Progenitor cell of endocrine pancreas (in vitro differentiated cells): ENCODE measurements at places on chromosomes 4 and X. TPM values are rescaled to one million over a fixed set of nuclear protein-coding genes. Genes with fewer than 3 reads are reported as not detected.

IL3RA gene
- total RNA-seq: not detected in 2 replicates

DNA sequence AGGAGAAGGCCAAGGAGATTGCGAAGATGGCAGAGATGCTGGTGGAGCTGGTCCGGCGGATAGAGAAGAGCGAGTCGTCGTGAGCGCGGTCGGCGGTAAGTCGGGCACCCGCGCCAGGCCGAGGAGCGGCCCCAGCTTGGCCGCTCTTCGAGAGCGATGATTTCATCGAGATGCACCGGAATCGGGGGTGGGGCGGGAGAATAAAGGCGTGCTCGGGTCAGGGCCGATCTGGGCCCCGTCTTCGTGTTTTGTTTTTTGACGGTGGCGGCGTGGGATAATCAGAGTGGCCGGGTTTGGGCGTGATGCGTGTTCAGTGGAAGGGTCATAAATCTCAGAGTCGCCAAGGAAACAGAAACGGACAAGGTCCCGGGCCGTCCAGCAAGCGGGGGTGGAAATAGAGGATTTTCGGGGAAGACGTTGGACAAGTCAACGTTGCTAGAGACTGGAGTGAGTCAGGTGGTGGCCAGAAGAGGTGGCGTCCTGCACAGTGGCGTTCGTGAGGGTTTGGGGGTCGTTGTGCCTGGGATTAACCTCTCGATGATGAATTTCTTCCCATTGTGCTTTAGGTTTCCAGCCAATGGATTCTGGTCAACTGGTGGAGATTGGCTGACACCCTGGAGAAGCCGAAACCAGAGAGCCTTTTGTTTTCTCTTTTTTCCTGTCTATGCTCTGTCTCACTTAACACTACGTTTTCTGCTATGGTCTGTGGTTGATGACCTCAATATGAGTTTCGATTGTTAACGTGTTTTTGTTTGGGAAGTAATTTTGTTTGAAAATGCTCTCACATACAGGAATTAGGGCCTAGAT lies 882 bp downstream of the MRFAP1 start:
- no peak for DNase-seq

GRCh38 chr4:23456864-23457263 lies 433.0 kb downstream of the PPARGC1A start:
- DNase-seq: no peak

- DNase-seq: no peak
These were observed 10.6 kb upstream of the PYURF start for GRCh38 chr4:88533937-88534750.

GRCh38 chr4:23828020-23828715 lies 61.7 kb downstream of the PPARGC1A start:
- no peak for DNase-seq

DNA sequence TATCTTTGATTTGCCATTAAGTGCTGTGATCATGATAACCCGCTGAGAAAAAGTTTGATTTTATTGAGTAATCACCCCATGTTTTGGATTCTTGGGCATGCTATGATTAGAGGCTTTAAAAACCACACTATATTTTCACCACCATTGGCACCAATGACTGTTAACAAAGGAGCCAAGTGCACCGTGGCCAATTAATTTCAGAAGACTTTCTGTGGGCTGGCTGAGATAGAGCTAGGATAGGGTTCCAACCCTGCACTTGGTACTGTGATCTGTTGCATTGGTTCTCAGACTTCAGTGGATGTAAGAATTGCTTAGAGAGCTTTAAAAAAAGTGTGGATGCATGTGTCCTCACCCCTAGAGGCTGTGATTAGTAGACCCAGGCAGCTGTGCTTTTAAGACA lies 32.4 kb downstream of the OCRL start:
- DNase-seq: no peak

DMP1 gene
- total RNA-seq: not detected in 2 replicates

DNA sequence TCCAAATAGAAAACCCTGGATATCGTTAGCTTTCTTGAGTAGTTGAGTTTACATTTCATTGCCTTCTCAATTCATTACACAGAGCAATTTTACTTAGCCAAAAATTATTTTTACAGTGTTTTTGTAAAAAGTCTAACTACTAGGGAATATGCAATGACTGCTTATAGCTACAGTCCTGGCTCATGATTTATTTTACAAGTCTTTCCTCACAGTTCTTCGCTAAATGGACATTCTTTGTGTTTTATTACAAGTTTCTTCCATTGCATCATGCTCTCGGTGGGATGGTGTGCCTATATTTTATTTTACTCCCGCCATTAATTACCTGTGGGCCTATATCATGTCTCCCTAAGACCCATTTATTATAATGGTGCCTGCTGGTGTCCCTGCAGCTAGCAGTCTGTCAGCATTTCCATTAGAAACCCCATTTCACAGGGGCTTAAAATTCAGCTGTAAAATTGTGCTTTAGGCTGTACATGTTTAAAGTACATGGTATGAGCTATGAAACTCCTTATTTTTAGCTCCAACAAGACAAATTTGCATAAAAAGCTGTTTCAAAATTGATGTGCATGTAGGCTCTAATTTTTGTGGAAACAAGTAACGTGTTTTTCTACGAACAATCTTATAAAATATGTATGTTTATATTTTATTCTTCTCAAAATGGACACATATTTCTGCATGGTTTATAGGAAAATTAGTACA lies 227.4 kb downstream of the SLC7A11 start:
- no peak for DNase-seq

DNA sequence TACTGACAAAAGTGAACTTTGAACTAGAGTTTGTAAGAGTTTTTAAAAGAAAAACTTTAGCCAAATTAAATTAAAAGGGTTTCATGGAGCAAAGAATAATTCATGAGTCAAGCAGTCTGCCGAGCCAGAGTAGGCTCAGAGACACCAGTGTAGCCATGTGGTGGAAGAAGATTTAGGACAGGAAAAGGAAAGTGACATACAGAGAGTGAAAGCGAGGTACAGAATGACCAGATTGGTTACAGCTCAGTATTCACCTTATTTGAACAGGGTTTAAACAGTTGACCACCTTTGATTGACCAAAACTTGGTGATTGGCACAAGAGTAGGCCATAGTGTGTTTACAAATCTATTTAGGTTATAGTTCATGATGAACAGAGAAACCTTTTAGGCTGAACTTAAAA lies 377.8 kb downstream of the KLHL4 start:
- no peak for DNase-seq

GRCh38 chr4:1193206-1194009 lies 21.0 kb upstream of the SPON2 start:
- DNase-seq: no peak

- no peak for DNase-seq
These were observed 7.1 kb upstream of the TMEM35A start for GRCh38 chrX:101071582-101071981.

PIN4 gene
- 19.0 and 22.5 TPM in 2 replicates for total RNA-seq

- DNase-seq: no peak
These were observed 69.9 kb downstream of the GASK1B start for GRCh38 chr4:158102904-158103303.

VCX3B gene
- total RNA-seq: not detected in 2 replicates

SLC25A53 gene
- total RNA-seq: 9.9 and 10.0 TPM in 2 replicates

- no peak for DNase-seq
These were observed 159.3 kb downstream of the PTCHD1 start for GRCh38 chrX:23493941-23494374.

GPRASP1 gene
- 4.1 and 5.7 TPM in 2 replicates for total RNA-seq

MAGEA2 gene
- total RNA-seq: 0.22 TPM in 1 of 2 replicates, not detected in the other

TAF7L gene
- 0.13 and 0.26 TPM in 2 replicates for total RNA-seq

DNA sequence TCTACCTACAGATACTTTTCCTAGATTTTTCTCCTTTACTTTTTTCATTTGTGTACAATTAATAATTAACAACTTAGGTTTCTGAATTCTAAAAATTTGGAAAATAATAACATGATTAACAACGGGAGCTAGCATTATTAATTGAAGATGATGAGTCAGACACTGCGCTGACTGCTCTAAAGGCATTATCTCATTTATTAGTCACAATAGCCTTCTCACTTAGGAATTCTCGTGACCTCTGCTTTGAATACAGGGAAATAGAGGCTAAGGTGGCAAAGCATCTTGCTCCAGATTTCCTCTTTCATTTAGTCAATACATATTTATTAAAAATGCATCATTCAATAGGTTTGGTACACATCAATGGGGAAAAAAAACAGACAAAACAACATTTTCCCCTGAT lies 441.3 kb downstream of the PCDH18 start:
- no peak for DNase-seq

- DNase-seq: peak; percentile 9
These were observed 199.8 kb upstream of the WDFY3 start for GRCh38 chr4:85166318-85166717.

DNA sequence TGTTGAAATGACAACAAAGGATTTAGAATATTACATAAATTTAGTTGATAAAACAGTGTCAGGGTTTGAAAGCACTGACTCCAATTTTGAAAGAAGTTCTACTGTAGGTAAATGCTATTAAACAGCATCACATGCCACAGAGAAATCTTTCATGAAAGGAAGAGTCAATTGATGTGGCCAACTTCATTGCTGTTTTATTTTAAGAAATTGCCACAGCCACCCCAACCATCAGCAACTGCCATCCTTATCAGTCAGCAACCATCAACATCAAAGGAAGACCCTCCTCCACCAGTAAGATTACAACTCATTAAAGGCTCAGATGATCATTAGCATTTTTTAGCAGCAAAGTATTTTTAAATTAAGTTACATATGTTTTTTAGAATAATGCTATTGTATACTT lies 54.6 kb upstream of the RAB9B start:
- no peak for DNase-seq

GRCh38 chr4:5708449-5709206 lies at the start of gene EVC2:
Gene EVC2 (minus strand): TSS chr4:5708559. CDS start chr4:5708513, 46 bp downstream.
- DNase-seq: peak; percentile 55

DNA sequence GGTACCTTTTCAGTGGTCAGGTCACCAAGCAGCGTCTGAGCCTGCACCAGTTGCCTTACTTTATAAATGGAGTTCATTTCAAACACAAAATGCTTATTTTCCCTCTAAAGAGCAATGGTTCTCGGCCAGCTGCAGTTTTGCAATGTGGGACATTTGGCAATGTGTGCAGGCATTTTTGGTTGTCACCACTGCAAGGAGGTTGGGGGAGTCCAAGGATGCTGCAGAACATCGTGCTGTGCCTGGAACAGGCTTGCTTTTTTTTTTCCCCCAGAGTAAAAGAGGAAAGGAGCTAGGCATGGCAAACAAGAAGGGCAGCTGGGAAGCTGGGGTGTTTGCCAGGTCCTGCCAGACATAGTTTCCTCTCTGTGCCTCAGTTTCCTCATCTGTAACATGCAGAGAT lies 115.6 kb downstream of the GPR143 start:
- no peak for DNase-seq

- no peak for DNase-seq
These were observed 147.6 kb downstream of the BCOR start for GRCh38 chrX:39950018-39950688.

JAKMIP1 gene
- total RNA-seq: 0.89 and 0.93 TPM in 2 replicates

DNA sequence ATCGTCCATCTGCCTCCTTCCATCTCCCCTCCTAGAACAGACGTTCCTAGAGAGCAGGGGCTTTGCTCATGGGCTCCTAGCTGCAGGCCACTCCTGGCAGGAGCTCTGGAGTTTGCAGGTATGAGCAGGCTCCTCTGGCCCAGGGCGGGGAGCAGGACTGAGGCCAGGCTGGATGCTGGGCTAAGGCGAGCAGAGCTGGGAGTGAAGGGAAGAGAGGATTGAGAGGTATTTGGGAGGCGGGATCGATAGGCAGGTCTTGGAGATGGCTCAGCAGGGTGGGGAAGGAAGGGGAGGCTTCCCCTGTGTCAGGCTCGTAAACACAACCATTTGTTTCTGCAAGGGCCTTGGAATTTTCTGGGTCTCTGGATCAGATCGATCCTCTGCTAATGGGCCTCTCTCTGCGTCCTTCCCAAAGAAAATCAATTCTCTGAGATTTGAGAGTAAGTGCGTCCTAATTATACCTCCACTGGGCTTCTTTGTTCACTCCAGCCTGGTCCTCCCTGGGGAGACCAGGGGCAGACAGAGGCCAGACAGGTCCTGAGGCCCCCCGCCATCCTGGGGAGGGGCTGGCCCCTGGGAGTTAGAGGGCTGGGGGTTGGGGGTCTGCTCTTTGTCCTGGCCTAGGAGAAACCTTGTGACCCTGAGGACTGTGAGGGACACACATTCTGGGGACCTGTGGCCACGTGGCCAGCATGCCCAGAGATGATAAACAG lies 94.8 kb upstream of the PSAPL1 start:
- no peak for DNase-seq

DNA sequence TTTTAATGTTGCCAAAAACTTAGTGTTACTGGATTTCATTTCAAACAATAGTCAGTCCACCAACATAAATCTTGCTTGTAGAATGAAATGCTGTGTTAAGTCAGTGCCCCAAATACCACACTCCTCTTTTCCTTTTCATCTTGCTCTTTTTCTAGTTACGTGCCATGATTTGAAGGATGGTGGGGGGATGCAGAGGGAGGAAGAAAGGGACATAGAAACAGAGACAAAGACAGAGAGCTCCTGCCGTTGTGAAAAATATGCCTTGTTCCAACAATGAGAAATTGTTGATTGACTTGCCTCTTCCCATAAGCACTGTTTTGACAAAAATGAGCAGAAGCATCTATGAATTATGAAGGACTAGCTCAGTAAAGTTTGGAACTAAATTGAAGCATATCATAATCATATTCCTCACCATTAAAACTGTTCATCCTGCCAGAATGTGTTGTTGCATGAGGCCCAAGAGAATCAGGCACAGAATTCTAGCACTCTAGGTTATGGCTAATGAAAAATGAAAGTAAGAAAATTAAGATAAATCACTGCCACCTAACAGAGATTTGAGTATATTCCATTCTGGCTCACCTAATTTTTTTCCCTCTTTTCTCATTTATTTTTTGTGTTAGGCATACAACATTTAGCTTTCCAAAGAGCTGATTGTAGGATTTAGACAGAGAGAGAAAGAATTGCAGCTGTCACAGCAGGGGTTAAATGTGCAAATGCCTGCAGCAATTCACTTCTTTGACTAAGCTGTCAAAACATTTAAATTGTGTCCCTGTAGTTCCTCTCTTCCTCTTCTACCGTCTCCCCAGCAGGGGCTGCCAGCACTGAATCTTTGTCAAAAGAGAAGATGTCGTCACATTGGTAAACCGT lies 111.6 kb upstream of the PTPN13 start:
- no peak for DNase-seq
